Effector memory CD8-positive, alpha-beta T cell (primary cell): ENCODE measurements at places on chromosomes 1 and 21.
A peak's percentile ranks its signal among the peaks of the same experiment; 100 is the strongest.

DNA sequence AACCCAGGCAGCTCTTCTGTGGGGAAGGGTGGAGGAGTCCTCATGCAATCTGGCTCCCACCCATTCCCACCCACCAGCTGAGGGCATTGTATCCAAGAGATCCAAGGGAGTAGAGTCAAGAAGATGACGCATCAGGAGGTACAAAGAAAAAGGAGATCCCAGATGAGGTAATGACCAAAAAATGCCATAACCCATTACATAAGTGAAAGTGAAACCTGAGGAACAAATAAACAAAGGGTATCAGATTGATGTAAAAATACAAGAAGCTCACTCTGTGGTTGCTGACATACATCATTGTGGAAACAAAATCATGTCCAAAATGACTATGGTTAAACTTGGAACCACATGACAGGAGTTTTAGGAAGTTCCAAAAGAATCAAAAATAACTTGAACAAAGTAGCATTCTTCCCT is 42.5 kb downstream of the CCN1 start:
- DNase-seq = no peak

- no peak for DNase-seq
These were observed 68.0 kb downstream of the ANGPTL1 start for GRCh38 chr1:178802873-178803272.

DNA sequence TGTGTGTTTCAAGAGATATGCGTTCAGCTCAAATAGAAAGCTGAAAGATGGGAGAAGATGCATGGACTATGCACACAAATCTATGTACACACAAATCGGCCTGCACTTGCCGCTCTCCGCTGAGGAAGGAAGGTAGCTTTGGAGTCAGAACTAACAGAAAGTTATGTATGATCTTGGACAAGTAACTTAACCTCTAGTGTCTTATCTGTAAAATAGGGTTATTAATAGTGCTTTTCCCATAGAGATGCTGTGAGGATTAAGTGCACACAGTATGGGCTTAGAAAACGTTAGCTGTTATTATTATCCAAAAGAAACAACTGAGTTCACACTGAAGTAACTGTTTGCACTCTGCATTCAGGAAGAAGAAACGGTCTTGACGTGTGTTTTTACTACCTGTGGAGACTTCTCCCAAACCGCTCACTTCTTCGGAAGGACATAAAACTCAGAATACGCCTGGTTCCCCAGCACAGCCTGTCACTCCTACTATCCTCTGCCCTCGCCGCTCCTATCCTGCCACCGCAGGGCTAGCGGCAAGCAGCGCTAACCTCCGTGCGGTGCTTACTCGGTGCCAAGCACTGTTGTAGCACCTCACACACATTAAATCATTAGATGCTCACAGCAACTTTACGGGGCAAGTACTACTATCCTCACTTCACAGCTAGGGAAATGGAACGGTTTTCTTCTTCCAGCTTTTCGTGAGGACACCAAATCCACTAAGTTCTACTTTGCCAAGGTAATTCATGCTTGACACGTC is 1.3 kb downstream of the TGFBR3 start:
- peak; percentile 18 for DNase-seq

DNA sequence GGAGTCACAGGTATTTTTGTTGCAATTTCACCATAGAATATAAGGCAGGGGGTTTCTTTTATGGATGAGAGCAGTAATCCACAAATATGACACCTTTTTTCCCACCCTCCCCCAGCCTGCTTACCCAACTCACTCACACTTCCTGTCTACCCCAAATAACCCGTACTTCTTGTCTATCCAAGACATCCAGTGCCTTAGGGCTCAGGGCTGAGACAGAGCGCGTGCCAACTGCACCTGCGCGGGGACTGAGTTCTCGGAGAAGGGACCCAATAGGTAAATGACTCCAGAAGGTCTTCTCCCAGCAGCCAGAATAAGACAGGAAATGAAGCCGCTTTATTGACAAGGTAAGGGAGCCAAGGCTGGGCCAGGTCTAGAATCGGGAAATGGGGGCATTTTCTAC is 369.1 kb downstream of the SIPA1L2 start:
- no peak for DNase-seq

GRCh38 chr21:25179116-25179515 is 428.2 kb downstream of the MRPL39 start:
- DNase-seq = no peak

GRCh38 chr1:109977657-109978378 is 6.7 kb upstream of the AHCYL1 start:
- no peak for DNase-seq

DNA sequence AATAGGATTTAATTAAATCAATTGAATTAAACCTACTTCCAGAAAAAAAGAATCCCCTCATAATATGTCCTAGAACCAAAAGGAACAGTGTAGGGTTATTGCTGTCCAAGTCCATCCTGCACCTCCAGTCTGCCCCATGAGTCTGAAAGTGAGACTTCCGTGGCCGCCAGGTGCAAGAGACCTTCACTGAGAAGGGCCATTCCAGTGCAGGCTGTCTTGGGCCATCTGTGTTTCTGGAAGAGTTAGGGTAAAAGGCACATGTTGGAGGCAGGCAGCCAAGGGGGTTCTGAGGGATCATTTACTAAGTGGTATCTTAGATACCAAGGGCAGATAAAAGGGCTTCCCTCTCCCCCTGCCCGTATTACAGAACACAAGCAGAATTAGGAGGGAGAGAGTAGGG is 31.0 kb downstream of the UBE2T start:
- DNase-seq = no peak
